ENCODE measurements at places on chromosomes 13 and 19.

DNA sequence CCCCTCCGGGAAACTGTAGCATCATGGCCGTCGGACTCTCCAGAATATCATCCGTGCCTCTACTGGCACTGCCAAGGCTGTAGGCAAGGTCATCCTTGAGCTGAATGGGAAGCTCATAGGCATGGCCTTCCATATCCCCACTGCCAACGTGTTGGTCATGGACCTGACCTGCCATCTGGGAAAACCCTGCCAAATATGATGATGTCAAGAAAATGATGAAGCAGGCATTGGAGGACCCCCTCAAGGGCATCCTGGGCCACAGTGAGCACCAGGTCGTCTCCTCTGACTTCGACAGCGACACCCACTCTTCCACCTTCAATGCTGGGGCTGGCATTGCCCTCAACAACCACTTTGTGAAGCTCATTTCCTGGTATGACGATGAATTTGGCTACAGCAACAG, 41.9 kb upstream of the CALM3 start:
- no peak for DNase-seq

DNA sequence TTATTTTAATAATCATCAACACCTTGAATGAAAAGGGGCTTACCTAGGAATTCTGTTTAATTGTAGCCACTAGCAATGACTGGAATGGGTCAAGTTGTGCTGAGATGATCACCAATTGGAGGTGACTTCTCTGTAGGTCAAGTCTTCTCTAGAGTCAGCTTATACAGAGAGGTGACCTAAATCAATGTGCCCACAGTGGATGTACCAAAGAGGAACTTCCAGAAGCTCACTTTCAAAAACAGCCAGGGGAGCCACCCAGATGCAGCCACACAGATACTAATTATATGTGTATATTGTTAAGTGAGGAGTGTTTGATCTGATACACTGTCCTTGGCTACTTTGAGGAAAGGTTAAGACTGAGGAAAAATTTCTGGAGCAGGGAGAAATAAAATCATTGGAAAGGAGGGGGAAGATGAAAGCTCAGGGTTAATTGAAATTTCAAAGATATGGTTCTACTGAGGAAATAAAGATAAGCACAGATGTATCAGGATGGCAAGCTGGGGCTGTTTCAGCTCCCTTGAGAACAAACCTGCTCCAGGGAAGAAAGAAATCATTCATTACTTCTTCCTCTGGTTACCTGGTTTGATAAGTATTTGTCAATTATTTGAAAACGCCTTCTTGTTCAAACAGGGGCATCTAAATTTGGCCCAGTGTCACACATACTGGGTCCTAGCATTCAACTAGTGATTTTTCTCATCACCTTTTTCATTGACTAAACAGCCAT, 5.1 kb downstream of the GPR183 start:
- no peak for DNase-seq

DNA sequence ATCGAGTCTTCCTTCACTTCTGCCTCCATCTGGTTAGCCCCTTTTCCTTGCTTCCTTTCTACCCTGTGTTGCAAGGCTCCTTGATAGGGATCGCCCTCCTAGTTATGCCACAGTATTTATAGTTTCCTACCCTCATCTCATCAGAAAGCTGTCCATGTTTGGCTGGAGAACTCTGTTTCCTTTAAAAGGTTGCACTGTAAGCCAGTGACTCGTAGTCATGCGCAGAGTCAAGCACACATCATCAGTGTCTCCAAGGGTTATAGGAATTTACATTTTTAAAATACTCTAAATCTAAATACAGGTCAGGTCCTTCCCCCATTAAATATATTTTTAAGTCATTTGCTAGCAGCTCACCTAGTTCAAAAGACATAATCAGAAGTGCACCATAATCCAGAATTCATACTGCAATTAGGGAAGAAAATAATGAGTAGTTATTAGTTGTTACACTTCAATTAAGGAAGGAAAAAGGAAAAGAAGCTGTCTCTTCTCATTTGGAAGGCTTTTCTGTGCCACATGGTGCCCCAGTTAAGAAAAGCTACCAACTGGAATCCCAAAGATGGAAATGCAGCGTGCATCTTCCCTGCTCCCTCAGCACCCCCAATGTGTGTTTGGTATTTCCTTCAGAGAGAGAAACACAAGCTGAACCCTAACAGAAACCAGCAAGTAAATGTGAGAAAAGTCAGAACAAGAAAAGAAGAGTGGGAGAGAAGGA, 81.0 kb downstream of the GPR12 start:
- DNase-seq, result no peak

DNA sequence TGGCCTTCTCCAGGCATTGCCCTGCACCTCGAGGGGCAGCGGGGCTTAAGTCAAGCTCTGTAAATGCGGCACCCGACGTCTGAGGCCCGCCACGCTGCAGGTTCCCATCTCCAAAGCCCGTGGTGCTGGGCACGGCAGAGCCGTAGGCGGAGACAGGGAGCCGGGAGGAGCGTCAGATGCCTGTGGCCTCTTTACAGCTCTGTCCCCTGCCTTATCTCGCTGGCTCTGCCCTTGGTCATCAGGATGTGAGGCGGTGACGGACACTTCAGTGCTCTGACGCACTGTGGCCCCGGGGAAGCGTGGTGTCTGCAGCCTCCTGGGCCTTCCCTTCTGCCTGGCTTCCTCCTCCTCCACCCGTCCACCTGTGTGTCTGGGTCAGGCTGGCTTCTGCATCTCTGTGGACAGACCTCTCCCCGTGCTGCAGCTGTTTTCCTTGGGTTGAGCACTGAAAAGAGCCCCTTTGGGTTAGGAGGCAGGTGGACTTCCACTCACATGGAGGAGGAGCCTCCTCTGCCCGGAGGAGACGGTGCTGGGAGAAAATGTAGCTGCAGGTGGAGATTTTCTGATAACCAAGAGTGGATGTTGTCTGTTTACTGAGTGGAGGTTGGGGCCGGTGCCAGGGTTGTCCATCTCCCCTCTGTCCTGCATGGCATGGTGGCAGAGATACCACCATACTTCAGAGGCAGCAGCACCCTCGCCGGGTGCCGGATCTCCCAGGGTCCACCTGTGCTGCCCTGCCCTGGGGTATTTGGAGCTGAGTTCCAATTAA, 14.6 kb downstream of the MCF2L start:
- DNase-seq, result no peak

GRCh38 chr19:17530586-17530985, 19.1 kb downstream of the PGLS start:
- no peak for DNase-seq
